Urinary bladder (tissue), 4 donors: ENCODE measurements at places on chromosomes 5 and 9. TPM values are rescaled to one million over a fixed set of nuclear protein-coding genes. Genes with fewer than 3 reads are reported as not detected.

DNA sequence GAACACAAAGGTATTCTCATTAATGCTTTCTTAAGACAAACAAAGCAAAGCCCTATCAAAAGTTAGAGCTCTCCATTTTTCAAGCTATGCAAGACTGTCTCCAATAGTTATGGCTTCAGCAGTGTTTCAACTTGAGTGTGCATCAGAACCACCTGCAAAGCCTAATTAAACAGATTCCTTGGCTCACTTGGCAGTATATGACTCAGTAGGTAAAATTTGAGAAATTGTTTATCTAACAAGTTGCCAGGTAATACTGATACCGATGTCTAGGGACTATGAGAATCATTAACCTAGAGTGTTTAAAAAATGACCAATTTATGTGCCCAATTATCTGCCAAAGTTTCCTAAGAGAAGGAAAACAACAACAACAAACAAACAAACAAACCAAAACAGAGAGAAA lies 60.3 kb upstream of the PARP8 start:
- no peak for DNase-seq

GRCh38 chr5:61251874-61252642 lies 80.0 kb upstream of the ZSWIM6 start:
- DNase-seq = no peak

The LRRC26 gene
- total RNA-seq = not detected

The SHISAL2B gene
- total RNA-seq = not detected

The RGS7BP gene
- 4.3 TPM for total RNA-seq

The PRR16 gene
- 7.6 TPM for total RNA-seq

The IL3 gene
- total RNA-seq = not detected
